ENCODE measurements at places on chromosomes 3 and 15.

GRCh38 chr3:187828579-187829452 is 83.5 kb upstream of the BCL6 start:
- DNase-seq, result no peak

- no peak for DNase-seq
Observed at GRCh38 chr15:100926971-100927756, 8.0 kb downstream of the LRRK1 start.

DNA sequence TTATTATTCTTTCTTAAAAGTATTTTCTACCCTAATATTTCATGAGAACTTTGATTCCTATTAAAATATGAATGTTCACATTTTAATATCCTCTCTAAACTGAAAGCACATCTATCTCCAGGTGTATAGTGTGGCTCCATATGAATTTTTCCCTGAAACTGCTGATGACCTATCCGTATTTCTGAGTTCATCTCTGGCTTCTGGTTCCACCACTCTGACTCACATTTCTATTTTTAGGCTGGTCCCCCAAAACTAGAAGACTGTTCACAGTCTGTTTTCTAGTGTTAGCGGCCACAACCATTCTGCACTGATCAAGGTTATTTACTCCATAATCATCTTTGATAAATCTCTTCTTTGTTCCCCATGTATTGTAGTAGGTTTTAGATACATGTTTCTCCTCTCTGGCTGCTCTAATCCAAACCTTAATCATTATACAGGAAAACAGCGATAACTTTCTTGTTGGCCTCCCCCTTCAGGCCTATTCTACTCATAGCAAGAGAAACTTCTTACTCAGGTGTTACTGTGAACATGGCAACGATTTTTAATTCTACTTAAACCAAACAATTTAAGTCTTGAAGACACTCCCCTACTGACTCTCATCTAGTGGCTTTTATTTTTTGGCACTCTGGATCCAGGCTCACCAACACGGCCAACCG is 12.8 kb downstream of the ADPGK start:
- DNase-seq, result no peak

DNA sequence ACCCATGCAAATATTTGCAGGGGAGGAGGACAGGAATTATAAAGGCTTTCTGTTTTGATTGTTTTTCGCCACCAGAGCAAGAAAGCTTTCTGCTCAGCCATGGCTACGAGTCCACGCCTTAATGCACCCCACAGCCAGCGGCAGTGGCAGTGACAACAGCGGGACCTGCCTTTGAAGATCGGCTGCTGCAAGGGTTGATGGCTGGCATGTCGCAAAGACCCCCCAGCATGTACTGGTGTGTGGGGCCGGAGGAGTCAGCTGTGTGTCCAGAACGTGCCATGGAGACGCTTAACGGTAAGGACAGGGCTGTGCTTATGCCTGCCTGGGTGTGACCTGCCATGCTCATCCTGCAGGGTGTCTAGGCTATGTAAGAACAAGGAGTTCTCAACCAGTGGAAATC is 5.3 kb downstream of the LRRK1 start:
- no peak for DNase-seq

DNA sequence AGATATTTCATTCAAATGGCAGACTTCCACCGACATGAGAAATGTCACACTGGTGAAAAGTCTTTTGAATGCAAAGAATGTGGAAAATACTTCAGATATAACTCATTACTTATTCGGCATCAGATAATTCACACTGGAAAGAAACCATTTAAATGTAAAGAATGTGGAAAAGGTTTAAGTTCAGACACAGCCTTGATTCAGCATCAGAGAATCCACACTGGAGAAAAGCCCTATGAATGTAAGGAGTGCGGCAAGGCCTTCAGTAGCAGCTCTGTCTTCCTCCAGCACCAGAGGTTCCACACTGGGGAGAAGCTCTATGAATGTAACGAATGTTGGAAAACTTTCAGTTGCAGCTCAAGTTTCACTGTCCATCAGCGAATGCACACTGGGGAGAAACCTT is 8.6 kb upstream of the ZNF621 start:
- no peak for DNase-seq

GRCh38 chr3:27392950-27393679 is 23.9 kb upstream of the NEK10 start:
- no peak for DNase-seq

GRCh38 chr3:45227946-45228345 is 1.9 kb upstream of the TMEM158 start:
- no peak for DNase-seq

- DNase-seq, result no peak
Observed at GRCh38 chr3:6147883-6148282, 713.0 kb upstream of the GRM7 start.

DNA sequence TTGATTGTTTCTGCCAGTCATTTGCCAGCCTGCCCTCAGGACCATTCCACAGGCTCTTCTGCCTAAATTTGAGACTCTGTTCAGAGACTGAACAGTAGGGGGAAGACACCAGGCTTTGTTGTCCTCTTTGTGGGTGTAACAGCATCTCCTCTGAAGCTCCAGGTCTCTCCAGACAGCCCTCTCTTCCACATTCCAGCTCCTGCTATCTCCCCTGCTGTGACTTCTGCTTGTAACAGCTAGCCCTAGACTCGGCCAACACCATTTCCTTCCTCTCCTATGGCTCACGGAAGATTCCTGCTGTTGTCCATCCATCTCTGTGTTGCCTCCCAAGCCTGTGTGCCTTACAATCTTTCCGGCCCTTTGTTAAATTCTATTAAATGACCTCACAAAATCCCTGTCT is 40.2 kb downstream of the SUCLG2 start:
- DNase-seq, result no peak

GRCh38 chr3:140421884-140422283 is 256.0 kb upstream of the TRIM42 start:
- DNase-seq, result no peak
